Brain pericyte (primary cell): ENCODE measurements at places on chromosomes 3 and 15.

DNA sequence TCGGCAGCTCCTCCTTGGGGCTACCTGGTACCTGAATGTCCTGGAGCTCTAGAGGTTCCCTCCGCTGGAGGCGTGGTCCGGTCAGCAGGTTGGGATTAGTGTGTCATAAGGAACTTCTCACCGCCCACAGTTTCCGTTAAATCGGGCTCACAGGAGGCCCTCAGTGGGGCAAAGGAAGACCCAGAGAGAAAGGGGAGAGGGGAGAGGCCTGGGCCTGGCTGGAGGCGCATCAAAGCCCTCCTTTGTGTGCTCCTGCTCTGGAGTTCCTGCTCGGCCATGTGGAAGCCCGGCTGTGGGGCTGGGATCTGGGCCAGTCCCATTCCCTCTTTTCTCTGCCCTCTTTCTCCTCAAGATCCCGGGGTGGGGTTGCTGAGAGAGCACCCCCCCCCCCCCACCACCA, at the start of gene RLBP1:
TSS of gene RLBP1 (minus strand) at position 37 of the 400 bp plus-strand sequence. CDS start 2,604 bp downstream, outside the sequence.
- DNase-seq = no peak

DNA sequence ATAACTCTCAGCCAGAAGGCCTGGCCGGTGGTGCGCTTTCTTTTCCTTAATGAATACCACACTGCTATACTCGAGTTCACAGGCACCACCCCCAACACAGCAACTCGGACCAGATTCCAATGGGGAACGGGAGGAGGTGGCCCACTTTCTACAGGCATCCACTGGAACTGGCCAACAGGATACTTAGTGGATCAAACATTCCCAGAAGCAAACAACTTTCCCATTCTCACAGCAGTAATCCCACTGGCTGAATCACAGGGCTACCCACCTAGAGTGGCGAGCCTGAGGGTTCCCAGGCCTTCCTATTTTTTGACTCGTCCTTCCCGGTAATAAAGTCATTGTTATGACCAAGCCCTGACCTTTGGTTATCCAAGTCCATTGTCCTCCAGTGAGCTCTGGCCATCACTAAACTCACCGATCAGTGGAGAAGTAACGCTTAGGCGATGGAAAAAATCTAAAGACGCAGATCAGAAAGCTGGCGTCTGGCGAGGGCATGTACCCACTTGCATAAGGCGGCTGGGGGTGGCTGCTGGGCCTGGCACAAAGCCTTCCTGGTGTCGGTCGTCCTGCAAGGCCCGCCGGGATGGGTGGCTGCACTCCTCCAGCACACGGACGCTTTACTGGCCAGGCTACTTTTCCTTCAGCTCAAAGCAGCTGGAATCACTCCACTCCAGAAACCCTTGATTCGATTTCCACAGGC, 1.2 kb downstream of the EOGT start:
- DNase-seq = no peak

- DNase-seq = no peak
Measured at GRCh38 chr15:98955331-98955730, 52.3 kb downstream of the PGPEP1L start.

- DNase-seq = no peak
Measured at GRCh38 chr15:42608110-42608531, 32.7 kb downstream of the STARD9 start.

DNA sequence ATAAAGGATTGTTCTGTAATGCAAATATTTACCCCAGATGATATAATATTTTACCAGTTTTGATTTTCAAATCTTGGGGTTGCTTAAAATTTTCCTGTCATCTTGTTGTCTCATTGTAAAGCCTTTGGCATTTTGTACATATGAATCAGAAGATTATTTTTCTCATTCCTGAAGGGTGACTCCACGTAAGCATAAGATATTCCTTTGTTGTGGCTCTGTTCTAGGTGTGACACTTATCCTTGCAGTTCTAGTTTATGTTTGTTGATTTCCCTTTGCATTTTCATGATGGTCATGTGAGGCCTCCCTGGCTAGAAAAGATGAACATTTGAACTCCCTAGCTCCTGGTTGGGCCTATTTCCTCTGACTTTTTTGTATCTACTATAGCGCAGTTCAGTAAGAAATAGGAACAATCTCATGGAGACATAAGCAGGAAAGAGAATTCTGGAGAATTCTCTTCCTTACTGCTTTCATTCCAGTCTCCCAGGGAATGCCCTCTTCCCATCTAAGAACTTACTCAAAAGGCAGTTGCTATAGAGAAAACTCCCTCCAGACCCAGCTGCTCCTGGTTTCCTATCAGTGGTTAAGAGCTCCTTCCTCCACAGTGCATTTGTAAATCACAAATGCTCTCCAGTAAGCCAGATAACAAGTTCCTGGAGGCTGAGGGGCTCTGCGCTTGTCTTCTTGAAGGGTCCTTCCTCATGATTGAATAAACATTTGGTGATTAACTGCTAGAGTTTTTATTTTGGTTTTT, 124.7 kb downstream of the WNT5A start:
- DNase-seq = no peak

GRCh38 chr3:138408751-138409570, 25.5 kb upstream of the ESYT3 start:
- DNase-seq = no peak
